Stomach (tissue), 19 donors: ENCODE measurements at places on chromosomes 3 and 15. TPM values are rescaled to one million over a fixed set of nuclear protein-coding genes. Genes with fewer than 3 reads are reported as not detected.

DNA sequence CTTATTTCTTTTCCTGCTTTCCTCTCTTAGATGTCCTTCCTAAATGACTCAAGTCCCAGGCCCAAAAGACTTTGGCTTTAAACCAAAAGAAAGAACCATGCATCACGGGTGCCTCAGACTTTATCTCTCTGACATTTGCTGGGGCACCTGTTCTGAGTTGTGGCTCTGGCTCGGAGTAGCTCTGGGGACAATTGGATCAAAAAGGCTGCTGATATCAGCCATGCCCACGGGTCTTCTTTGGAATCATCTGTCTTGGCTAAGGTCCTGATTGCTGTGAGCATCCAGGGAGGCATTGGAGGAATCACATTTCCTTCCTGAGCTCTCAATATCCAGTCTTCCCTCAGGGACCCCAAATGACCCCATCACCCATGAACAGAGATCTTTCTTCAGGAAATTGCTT is 59.9 kb downstream of the CLSTN2 start:
- no peak for DNase-seq

SERINC4 gene
- total RNA-seq = not detected

SAMMSON gene
- total RNA-seq = not detected

PLA2G4F gene
- 12.9 TPM for total RNA-seq

PCNP gene
- total RNA-seq = 88.1 TPM
